ENCODE measurements at places on chromosomes 3 and 15.

- no peak for DNase-seq
Observed at GRCh38 chr3:115943579-115943978, 320.3 kb downstream of the GAP43 start.

DNA sequence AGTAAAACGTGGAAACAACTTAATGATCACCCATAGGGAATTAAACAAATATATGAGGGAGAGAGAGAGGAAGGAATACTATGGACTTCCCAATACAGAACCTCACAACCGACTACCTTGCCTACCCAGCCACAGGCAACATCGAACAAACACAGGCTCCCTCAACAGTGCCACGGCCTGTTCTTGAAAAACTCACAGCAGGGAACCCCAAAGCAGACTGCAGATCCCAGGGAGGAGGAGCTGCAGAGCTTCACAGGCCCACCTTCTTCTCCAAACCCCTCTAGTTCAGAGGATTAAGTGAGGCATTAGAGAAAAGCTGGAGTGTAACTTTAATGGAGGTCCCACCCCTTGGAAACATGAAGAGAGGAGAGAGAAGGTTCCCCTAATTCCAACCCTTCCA lies 110.2 kb downstream of the ST8SIA2 start:
- DNase-seq = no peak

DNA sequence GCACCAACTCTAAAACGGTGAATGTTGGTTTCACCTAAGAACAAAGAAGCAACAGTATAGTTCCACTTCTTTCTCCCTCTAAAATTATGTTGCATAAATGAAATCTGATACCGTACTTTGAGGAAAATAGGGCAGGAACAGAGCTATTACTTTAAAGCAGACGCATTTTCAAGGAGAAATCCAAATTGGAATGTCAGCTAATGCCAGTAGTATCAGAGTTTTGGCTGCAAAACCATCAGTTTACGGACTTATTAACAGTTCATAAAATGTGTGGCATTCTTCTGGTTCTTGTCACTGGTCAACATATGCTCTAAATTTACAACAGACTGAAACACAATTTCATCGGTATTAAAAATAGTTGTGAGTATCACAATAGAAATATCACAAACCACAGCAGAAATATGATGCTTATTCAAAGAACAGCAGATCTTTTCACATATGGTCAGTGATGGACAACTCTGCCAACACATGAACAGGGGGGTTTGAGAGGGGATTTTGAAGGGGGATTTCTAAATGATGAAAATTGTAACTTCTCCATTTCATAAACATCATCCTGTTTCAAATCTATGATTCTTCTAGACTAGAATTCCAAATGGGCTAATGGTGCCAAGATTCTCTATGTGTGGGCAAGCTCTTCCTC lies 38.7 kb upstream of the ROBO2 start:
- DNase-seq = no peak

DNA sequence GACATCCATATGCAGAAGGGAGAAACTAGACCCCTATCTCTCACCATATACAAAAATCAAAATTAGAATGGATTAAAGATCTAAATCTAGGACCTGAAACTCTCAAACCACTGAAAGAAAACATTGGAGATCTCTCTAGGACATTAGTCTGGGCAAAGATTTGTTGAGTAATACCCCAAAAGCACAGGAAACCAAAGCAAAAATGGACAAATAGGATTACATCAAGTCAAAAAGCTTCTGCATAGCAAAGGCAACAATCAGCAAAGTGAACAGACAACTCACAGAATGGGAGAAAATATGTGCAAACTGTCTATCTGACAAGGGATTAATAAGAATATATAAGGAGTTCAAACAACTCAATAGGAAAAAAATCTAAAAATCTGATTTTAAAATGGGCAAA lies 54.8 kb downstream of the MYO9A start:
- no peak for DNase-seq

- DNase-seq = no peak
Observed at GRCh38 chr3:182729903-182730674, 63.2 kb upstream of the ATP11B start.

DNA sequence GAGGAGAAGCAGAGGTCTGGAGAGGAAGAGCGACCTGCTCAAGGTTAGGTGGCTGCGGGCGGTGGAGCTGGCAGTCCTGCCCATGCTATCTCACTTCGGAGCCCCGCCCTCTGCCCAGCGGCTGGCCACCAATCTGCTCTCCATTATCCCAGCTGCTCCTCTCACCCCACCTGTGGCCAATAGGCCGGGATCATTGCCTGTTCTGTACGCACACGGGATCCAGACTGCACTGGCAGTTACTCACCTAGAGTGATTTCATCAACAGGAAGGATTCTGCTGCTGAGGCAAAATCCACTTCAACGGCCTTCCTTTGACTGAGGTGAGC lies 100.6 kb downstream of the TLE3 start:
- peak; percentile 97 for DNase-seq

- DNase-seq = peak; percentile 37
Observed at GRCh38 chr3:2099028-2099671, 484 bp downstream of the CNTN4 start.

DNA sequence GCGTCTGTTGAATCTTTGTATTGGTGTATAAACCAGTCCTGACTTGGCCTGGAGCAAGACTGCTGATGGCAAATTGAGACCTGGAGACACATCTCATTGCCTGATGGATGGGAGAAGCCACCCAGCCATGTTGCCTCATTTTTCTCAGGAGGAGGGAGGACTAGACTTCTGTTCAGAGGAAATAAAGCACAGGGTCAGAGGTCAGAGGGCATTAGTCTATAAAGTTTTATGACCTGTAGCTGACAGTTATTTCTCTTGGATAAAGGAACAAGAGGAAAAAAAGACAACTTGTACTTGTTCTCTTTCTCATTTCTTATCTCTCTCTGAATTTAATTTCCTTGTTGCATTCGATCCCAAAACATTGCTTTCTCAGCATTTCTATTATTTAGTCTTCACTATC lies 775.9 kb downstream of the SQOR start:
- no peak for DNase-seq

DNA sequence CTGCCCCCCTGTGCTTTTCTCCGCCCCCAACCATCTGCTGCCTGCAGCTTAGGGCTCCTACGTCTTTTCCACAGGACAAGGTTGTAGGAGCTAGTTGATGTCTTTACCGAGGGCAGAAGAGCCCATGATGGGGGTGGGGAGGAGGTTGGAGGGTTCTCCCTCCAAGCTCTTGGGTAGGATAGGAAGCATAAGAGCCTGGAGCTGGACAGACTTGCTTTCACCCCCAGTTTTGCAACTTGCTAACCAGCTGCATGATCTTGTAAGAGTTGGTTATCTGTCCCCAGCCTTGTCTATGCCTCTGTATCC lies 856 bp downstream of the ABCF3 start:
- DNase-seq = no peak

DNA sequence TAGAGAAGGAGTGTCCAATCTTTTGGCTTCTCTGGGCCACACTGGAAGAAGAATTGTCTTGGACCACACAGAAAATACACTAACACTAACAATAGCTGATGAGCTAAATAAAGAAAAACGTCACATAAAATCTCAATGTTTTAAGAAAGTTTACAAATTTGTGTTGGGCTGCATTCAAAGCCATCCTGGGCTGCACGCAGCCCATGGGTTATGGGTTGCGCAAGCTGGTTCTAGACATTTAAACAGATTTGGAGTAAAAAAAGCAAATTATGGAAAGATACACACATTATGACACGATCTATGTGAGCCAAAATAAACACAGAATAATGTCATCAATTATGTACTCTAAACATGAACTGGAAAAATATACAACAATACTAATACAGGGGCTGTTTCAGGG lies 703.3 kb upstream of the LMCD1 start:
- no peak for DNase-seq

DNA sequence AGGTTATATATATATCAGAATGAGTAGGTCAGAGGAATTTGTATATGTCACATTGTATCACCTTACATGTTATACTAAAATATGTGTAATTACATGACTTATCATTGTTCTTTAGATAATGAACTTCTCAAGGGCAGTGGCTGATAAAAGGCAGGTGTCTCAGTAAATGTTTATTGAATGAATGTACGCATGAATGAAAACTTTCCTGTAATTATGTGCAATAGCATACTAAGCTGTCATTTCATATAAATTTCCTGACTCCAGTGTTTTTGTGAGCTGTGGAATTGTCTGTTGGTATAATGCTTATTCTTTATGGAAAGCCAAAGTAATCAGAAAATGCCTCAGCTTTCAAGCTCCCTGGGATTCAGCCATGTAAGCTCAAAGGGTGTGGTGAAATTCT lies 4.2 kb downstream of the TBC1D23 start:
- DNase-seq = no peak

DNA sequence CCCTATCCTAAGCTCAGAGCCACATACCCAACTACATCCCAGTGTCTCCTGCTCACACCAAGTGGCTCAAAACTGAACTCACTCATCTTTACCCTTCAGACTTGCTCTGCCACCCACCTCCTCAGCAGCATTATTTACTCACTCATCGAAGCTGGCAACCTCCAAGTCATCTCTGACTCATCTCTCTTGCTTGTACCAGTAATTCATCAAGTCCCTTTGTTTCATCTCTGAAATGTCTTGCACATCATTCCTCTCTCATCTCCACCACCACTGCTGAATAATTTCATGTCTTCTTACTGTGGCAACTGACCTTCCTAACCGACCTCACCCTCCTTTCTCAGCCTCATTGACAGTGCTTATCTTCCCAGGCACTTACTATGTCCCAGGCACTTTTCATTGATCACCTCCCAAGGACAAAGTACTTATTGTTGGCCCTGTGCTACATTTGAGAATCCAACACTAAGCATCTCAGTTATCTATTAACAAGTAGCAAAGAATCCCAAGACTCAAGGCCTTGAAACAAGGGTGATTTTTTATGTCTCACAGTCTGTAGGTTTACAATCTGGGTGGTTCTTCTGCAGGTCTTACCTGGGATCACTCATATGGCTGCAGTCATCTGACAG lies 82.0 kb downstream of the MRPL46 start:
- DNase-seq = no peak

DNA sequence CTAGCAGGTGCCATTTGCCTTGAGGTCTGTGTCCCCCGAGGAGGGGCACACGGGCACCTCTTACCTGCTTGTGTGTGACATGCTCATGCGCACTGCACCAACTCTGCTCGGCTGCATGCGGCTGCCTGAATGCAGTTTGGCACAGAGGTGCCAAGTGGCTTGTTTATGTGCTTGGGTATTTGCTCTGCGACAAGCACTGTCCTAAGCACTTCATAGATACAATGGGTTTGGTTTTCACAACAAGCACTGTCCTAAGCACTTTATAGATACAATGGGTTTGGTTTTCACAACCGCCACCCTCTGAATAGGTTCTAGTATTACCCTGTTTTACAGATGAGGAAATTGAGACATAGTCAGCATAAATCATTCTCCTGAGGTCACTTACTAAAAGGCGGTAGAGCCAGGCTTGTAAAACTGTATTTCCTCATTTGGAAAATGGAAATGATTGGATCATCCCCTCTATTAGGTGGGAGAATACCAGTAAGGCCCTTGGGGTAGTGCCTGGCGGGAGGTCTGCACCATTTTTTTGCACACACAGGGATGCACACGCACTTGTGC lies 487 bp downstream of the ITIH4 start:
- no peak for DNase-seq

GRCh38 chr15:81357180-81357686 lies 16.8 kb downstream of the TMC3 start:
- no peak for DNase-seq

DNA sequence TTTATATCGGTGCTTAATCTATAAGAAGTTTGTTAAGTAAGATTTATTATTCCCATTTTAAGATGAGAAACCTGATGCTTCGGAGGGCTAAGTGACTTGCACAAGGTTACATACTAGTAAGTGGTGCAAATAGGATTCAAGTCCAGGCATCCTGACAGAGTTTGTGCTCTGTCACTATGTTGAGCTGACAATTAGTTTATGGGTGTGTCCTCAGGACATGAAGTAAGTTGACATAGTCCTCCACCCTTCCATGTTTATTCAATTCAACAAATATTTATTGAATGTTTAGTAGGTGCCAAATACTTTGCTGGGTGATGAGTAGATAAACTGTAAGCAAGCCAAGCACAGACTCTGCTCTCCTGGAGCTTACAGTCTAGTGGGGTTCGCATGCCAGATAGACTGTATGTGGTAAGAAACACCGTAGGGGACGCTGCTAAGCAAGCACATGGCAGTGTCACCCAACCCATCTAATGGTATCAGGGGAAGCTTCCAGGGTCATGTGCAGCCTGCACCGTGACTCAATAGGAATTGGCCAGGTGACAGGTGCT lies 342.7 kb upstream of the SATB1 start:
- DNase-seq = no peak

- no peak for DNase-seq
Observed at GRCh38 chr3:65888980-65889706, 149.6 kb downstream of the MAGI1 start.

- DNase-seq = no peak
Observed at GRCh38 chr3:37530047-37530697, 331.5 kb upstream of the CTDSPL start.

- peak; percentile 5 for DNase-seq
Observed at GRCh38 chr3:13235079-13235478, 161.8 kb upstream of the IQSEC1 start.

DNA sequence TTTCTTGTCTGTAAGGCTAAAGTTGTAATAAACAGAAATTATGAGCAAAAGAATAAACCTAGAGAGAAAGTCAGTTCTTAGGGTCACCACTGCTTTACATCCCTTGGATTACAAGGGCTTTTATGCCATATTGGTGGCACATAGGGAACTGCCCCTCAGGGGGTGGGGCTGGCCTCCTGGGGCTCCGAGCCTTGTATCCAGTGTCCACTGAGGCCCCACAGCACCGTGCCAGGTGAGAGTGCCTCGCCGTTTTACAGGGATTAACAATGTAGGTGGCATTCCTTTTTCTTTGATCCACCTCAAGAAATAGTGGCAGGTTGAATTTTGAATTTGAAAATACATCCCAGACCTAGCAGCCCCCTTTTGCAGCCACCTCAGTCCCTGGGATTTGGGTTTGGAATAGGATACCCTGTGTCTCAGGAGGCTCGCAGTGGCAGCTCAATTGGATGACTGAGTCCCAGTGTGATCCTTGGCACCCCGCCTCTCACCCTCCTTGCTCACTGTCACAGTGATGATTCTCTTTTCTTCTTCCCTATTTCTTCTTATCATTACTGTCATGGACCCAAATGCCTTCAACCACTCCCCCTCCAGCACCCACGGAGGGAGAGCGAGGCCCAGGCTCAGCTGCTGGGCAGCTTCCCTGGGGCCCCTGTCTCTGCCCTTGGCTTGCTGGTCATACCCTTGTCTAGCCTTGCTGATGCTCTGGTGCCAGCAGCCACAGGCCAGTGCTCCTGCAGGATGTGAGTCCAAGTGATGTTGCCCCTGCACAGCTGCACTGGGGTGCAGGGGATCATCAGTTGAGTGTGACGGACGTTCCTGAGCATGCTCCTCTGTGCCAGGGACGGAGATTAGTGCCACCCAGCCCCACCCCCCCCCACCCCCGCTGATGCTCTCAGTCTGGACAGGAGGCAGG lies 137.9 kb downstream of the DNAJB8 start:
- no peak for DNase-seq

- DNase-seq = no peak
Observed at GRCh38 chr3:4849136-4849535, 130.1 kb upstream of the BHLHE40 start.
